ENCODE measurements at places on chromosomes 2 and 18.

GRCh38 chr2:34104601-34105000 lies 505.5 kb upstream of the FAM98A start:
- DNase-seq = no peak

GRCh38 chr2:181106789-181107627 lies 126.6 kb downstream of the UBE2E3 start:
- DNase-seq = no peak

- DNase-seq = no peak
Observed at GRCh38 chr2:74317701-74318100, 25.5 kb downstream of the SLC4A5 start.

DNA sequence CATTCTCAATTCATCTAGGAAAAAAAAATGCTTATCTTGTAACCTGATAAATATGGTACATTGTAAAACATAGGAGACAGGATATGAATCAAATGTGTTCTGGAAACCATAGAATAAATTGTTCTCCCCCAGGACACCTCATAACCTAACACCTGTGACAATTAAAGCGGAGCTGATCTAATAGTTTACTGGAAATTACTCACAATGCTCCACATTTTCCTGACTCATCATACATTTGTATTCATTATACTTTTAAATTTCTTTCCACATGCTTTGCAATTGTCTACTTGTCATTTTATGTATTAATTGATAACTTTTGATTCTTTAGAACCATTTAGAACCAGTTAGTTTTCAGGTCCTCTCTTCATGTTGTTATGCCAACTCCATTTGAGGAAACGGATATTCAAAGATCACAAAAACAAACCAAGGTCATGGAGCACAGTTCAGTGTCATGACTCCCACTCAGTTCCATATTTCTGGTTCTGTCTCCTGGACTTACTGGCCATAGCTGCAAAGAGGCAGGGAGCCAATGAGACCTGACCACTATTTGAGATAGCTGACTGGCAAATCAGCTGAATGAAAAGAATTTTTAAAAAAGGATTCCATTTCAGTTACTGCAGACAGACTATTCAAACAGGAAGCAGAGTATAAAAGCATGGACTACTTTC lies 128.5 kb downstream of the CALCRL start:
- DNase-seq = no peak

DNA sequence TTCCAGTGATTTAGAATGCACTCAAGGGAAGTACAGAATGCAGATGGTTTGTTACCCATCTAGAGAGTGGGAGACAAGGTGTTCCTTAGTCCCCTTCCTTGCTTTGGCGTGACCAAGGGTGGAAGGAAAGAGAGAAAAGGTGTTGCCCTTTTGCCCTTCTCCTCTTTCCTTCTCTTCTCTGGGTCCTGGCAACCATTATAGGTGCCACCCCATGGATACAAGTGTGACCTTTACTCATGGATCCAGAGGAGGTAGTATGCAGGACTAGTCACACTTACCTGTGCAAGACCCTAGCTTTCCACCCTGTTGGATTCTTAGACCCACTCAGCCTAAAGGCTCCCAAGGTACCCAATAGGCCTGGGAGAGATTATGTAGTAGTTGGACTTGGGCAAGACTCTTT lies 11.6 kb upstream of the RBFA start:
- DNase-seq = no peak

GRCh38 chr2:227503433-227504406 lies 31.8 kb downstream of the AGFG1 start:
- no peak for DNase-seq

- no peak for DNase-seq
Observed at GRCh38 chr2:5818961-5819600, 126.9 kb downstream of the SOX11 start.

DNA sequence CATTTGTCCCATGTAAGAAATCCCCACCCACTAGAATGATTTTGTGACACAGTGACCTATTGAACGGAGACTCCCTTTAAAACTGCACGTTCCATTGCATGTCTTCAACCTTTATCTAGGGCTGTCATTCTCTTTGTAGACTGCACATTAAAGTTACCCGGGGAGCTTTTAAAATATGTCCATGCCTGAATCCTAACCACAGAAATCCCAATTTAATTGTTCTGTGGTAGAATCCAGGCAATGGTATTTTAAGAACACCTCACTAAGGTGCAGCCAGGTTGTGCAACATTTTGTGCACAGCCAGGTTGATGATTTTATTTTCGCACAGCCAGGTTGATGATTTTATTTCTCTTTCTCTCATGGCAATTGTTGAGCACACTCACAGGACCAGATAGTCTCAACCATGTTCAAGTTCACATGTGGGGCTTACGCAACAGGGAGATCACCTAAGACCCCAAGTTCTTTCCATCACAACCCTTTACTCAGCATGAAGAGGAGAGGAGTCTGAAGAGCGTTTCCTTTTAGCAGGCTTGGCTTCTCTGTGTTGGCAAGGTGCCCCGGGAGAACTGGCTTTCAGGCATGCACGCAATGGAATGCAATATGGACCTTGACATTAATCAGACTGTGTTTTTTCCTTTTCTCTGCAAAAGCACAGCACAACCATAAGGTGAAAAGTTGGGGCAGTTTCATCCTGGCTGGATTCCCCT lies 467.3 kb upstream of the ETAA1 start:
- no peak for DNase-seq

GRCh38 chr18:2805970-2806943 lies 40.5 kb upstream of the EMILIN2 start:
- no peak for DNase-seq

DNA sequence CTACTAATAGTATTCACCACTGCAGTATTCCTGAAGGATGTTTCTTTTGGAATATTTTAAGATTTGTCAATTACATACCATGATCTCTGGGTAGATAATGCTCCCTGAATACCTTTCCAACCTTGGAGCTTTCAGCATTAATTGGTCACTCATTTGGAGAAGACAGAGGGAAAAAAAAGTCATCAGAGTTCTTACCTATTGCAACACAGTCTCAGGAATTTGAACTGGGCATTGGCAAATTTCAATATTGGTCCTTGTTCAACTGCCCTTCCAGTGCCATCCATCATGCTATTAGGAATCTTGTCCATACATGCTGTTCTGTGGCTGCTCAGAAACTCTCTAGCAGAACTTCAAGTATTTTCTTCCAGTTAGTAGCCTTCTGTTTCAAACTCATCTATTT lies 83.6 kb upstream of the KCNJ3 start:
- no peak for DNase-seq

DNA sequence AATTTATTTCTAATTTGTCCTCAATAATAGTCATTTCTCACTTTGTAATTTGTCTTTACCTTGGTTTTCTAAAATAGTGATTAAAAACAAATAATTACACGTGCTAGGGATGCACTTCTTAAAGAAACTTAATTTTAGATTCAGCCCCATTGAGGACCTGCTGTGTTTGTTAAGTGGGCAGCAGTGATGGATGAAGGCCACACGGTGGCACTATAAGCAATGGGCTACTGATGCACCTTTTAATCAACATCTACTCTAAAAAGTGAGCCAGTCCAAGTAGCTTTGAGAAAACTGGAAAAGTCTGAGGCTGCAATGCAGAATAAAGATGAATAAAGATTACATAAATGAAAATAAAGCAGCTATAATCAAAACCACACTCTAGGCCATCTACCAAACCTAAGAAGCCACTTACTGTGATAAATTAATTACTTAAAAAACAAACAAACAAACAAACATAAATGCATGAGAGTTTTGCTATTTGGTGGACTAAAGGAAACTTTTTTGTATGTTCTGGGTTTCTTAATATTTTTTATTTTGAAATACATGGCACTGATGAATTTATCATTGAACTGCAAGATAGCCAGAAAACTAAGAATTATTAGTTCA lies 89.3 kb downstream of the PDE11A start:
- no peak for DNase-seq

DNA sequence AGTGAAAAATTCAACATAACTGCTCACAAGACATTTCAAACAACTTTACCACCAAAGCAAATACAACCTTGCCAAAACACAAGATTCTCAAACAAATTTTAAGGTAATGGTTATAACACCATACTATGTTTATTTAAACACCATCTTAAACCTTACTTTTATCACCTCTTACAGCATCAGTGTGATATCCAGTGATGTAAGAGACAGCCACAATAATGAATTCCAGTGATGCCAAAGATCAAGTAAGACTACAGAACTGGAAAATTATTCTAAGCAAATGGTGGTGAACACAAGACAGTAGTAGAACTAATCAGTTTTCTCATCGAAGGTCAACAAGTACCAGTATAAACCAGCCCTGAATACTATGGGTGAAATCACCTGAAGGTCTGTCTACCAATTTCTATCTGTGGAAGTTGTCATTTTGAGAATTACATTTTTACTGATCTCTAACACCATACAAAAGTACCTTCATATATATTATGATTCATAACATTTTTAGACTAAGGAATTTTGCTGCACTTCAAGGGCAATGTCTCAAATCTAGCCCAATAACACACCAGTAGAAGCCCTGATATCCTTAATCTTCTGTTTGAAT lies 146.2 kb downstream of the RBMS1 start:
- no peak for DNase-seq

DNA sequence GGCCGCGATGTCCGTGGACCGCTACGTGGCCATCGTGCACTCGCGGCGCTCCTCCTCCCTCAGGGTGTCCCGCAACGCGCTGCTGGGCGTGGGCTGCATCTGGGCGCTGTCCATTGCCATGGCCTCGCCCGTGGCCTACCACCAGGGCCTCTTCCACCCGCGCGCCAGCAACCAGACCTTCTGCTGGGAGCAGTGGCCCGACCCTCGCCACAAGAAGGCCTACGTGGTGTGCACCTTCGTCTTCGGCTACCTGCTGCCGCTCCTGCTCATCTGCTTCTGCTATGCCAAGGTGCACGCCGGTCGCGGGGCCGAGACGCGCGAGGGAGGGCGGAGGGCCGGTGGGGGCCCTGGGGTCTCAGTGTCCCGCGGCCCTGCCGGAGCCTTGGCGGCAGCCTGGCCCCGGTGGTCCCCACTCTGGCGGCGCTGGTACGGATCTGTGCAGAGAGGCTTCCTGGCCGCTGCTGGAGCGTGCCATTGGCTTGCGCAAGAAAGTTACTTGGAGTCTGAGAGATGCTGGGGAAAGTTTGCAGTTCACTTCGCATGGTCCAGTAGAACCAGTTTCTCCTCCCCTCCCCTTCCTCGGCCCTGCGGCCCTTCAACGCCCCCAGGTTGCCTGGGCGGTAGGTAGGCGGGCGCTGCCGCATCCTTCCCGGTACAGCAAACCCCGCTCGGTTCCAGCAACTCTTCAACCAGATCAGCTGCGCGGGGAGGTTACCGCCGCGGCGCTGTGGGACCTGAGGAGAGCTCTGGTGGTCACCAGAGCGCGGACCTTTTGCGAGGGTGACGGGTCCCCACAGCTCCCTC lies 1.5 kb downstream of the GALR1 start:
- DNase-seq = no peak

DNA sequence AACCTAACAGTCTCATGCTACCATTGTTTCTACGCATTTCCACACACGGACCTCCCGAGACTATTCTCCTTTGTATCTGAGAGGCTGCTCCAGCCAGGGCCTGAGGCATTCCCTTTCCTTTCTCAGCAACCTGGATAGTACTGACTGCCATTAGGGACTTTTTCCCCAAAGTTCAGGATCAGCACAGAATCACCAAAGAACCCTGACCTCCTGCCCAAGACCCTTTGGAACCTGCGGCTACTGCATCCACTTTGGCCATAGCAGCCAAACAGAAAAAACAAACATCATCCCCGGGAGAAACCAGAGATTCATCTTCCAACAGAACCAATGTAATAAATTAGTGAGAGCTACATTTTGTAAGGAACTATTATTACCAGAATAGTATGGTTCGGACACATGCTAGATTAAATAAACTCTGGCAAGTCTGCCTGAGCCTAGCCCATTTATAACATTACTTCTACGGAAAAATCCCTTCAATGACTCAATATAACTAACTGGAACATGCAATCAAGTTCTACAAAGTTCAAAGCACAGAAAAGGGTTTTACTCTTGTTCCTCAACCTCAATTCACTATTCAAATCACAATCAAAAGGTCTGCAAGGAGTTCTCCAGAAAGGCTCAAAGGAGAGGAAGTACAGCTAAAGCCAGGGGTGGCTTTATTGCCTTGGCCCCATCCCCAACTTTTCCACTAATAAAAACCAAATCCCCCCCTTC lies 51.8 kb downstream of the LPIN2 start:
- DNase-seq = no peak

- no peak for DNase-seq
Observed at GRCh38 chr2:63871864-63872263, 30.2 kb downstream of the UGP2 start.

GRCh38 chr2:202140522-202141252 lies 67.6 kb downstream of the KIAA2012 start:
- no peak for DNase-seq

DNA sequence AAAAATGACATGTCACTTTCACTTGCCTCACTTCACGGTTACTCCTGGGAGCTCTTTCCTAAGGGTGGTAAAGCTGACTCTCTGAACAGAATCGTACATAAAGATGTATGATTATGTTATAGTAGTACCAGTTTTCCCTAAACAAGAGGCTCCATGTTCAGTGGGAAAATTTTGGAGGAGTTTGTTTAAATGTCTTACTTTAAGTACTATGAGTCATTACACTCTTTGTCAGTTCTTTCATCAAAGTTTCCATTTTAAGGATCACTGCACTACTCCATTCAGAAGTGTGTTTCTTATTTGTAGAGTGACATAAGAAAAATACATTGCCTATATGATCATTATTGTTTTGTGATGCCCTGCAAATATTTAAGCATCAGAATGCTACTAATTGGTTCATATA lies 121.1 kb upstream of the FIGN start:
- no peak for DNase-seq

- DNase-seq = no peak
Observed at GRCh38 chr2:103784261-103784660, 1022.4 kb downstream of the TMEM182 start.

- no peak for DNase-seq
Observed at GRCh38 chr2:45433363-45433762, 177.7 kb downstream of the SRBD1 start.

- no peak for DNase-seq
Observed at GRCh38 chr18:11091746-11092145, 57.6 kb downstream of the PIEZO2 start.

DNA sequence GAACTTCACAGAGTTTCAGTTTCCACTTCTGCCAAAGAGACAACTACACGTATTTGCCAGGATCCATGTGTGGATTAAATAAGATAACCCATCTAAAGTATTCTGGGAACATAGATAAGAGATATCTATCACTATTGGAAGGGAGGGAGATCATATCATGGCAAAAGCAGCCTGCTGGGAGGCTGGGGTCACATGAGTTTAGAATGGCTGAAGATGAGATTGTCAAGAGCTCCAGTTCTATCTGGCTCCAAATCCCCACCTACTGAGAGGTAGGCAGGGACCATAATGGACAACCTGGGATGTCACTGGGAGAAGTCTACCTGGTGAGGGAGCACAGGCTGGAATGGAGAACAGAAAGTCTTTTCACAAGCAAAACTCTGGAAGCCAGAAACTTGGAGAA lies 192.6 kb upstream of the ST6GAL2 start:
- no peak for DNase-seq

DNA sequence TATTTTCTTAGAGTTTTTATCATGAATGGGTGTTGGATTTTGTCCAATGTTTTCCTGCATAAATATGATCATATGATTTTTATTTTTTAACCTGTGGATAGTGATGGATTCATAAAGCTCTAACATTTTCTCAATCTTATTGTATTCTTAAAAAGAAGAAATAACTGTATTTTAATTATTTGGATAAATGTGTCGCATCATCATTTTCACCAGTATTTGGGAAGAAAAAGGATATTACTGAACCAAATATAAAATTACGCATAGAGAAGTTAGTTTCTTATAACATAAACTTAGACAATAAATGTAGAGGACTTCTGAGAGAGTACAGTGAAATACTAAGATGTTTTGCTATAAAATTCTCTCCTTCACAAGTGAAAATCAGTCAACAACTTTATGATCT lies 126.0 kb upstream of the CHST9 start:
- no peak for DNase-seq

- DNase-seq = no peak
Observed at GRCh38 chr2:125471963-125472362, 1184.0 kb upstream of the GYPC start.
